ENCODE measurements at places on chromosomes 7 and 10. TPM values are rescaled to one million over a fixed set of nuclear protein-coding genes. Genes with fewer than 3 reads are reported as not detected.

- no peak for DNase-seq
These were observed 749.0 kb downstream of the SUGCT start for GRCh38 chr7:40883826-40884225.

MEPCE gene
- total RNA-seq, result 41.1 TPM

DNA sequence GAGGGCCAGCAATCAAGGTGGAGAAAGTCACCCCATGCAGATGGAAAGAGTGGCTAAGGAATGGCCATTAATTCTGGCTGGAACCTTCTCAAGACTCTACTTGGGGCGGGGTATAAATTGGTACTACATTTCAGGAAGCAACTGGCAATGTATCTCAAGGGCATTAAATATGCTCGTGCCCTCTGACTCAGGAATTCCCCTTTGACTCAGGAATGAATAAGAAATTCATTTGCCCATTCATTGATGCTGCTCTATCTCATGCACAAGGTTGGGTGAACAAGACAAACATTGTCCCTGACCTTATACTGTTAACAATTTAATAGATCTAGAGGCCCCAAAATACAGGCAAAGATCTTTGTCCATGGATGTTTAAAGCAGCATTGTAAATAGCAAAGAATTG lies 188.1 kb downstream of the MYOF start:
- DNase-seq, result no peak

DNA sequence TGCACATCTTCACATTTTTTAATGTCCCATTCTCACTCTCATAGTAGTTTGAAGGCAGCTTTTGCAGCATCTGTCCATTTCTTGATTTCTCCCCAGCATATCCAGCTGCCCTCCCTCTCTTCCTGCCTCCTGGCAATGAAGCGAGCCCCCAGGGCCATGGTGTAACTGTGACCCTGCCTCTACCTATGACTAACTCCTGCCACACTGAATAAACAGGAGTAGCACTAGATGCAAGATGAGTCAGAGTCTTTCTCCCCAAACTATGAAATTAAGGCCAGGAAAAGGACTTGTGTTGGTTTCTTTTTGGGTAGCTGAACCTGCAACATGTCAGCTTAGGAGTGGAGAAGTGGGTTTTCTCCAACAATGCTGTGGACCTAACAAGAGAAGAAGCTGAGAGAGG lies 329.0 kb downstream of the RNLS start:
- no peak for DNase-seq

ARHGEF5 gene
- total RNA-seq, result 2.9 TPM

DNA sequence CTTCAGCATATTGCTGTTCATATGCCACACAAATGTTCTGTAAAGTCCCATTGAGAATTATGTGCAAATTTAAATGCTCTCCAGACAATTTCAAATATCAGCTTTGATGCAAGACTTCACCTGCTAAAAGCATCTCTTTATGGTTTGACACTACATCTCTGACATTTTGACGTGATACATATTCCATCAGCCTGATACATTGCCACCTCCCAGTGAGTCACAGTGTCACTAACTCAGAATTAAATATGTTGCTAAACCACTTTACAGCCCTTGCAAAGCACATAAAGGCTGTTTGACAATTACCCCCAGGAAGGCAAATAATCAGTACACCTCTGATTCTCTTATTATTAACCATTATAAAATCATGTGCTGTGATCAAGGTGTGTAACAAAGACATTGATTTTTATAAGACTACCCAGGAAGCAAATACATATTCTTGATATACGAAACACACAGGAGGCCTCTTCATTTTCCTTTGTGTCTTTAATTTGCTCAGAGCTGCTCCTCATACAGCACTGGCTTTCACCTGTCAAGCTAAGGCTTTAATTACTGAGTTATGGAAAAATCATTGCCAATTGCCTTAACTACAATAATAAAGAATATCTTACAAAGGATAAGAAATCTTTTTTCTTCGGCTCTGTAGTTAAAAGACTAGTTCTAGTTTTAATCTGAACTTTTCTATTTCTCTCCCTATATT lies 547.5 kb upstream of the C7orf33 start:
- no peak for DNase-seq

GRCh38 chr7:76201732-76202665 lies at the start of gene SRRM3:
Gene SRRM3 (plus strand): TSS chr7:76201896. CDS start chr7:76235067, 33,171 bp downstream.
- no peak for DNase-seq

GRCh38 chr7:46559194-46559832 lies 638.2 kb upstream of the IGFBP3 start:
- no peak for DNase-seq

DNA sequence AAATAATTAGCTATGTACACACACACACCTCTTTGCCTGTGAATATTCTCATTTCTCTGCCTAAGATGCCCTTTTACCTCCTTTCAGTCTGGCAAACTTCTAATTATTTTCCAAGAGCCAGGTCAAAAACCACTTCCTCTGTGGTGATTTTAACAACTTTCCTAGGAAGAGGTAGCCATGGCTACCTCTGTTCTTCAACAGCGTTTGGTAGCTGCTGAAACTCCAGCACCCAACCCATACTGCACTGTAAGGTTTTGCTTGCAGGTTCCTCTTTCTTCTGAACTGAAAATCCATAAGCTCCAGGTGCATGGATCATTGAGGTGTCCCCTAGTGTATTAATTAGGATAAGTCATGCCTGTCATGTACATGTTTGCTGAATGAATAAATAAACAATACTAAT lies 25.6 kb downstream of the NRCAM start:
- DNase-seq, result no peak

DNA sequence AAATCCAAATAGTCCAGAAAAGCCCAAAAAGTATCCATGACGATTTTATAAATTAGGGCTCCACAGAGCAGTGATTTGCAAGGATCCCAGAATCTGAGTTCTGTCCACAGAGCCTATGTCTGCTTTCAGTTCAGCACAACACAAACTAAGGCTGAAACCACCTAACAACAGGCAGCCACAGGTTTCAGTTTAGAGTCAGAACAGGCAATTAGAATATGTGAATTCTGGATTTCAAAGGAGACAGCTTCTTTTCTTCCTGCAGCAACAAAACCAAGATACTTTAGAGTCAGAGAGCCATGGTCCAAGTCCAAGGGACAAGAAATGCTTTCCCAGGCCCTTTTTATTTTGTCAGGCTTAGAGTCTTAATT lies 23.6 kb downstream of the IFIT3 start:
- DNase-seq, result no peak

ADAM22 gene
- total RNA-seq, result 1.1 TPM

DNA sequence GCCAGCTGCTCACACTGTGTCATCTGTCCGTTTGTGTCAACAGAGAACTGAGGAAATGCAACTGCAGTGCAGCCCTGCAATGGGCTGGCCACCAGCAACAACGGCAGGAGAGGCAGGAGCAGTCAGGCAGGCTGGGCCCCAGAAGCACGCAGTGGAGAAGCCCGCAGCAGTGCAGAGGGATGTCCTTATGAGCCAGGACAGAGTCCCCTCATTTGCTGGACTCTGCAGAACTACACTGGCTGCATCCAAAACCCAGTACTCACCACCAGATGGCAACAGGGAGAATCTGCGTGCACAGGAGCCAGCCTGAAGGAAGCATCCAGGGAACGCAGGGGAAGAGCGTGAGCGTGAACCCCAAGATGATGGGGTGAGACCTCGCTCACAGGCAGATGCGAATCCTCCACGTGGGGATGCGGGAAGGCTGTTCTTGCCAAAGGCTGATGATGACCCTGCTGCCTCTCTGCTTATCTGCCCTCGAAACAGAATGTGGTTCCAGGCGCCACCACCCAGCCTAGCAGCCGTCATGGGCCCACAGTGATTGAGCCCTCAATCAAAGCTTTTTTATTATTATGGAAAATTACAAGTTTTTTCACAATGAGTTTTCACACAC lies 232.1 kb downstream of the PTPRN2 start:
- no peak for DNase-seq

GRCh38 chr7:129514683-129515082 lies 12.4 kb downstream of the SMKR1 start:
- DNase-seq, result no peak
